GM12892 (cell line): ENCODE measurements at places on chromosomes 2 and 18.

GRCh38 chr2:157897106-157897971 lies 21.2 kb upstream of the ACVR1 start:
- no peak for DNase-seq

DNA sequence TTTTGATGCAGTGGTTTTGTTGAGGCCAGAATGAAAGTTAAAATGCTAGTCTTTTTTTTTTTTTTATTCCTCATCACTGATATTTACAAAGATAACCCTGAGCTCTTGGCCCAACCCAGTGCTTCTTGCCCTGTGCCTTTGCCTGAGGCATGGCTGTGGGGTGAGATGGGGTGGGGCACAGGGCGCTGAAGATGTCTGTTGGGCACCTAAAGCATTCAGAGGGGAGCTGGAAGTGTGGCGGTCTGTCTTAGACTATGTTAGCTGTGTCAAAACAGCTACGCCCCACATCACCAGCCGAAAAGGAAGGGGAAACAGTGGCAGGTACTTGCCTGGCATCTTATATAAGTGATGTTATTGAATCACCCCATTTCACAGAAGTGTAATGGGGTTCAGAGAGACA lies 20.7 kb downstream of the TOGARAM2 start:
- DNase-seq = no peak

DNA sequence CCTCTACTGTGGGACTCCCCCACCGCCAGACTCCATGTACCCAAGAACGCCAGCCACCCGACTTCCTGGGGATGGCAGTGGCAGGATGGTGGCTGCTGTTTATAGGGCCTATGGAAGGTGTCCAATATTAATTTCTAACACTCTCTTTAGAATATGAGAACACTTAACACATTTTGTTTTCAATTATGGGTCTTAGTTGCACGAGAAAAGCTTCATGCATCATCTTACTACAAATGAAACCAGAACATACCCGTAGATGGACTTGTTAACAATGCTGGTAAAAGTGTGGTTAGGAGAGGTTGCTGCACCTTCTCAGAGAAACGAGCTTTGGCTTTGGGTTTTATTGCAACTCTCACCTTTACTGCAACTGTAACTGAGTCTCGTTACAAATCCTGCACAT lies 335.6 kb upstream of the ID2 start:
- no peak for DNase-seq

- DNase-seq = no peak
Observed at GRCh38 chr2:43540021-43540779, 55.6 kb downstream of the THADA start.

DNA sequence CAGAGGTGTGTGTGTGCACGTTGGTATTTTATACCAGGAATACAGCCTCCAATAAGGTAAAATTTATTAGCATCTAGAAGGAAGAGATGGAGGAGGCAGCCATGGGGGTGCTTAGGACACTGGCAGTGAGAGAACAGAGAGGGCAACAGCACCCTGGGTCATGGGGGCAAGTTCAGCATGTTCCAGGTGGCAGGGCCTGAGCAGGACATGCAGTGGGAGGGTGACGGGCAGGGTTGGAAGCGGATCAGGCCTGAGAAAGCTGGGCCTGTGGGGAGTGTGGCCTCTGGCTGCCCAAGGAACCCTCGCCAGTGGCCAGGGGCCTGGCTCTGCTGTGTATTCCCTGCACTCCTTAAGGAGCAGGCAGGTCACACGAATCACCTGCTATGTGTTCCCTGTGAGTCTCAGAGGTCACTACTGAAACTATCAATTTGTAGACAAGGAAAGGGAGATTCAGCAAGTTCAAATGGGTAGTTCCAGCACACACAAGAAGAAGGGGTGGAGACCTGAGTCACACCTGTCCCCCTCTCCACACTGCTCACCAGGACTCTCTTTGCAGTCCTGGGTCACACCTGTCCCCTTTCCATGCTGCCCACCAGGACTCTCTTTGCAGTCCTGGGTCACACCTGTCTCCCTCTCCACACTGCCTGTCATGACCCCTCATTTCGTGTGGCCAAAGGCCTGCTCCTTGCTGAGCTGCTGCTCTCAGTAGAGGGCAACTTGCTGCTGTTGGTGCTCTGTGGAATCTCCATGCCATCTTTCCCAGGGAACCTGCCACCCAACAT lies 463.9 kb upstream of the HS6ST1 start:
- DNase-seq = no peak

DNA sequence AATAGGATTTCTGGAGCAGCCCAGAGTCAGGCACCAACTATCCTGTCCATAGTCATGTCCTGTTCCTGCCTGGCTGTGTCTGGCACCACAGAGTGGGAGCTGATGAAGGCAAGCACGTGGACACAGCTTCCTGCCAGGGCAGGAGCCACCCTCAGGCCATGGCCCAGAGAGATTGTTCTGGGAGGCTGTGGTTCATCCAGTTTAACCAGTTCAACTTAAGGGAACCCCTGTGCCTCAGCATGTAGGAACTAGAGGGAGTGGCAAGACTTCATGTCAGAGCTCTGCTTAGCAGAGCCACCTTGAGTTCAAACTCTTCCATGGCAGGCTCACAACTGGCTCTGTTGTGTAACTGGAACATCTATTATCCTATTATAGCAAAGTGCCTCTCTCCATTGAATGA lies 73.2 kb upstream of the NCKAP5 start:
- DNase-seq = no peak

DNA sequence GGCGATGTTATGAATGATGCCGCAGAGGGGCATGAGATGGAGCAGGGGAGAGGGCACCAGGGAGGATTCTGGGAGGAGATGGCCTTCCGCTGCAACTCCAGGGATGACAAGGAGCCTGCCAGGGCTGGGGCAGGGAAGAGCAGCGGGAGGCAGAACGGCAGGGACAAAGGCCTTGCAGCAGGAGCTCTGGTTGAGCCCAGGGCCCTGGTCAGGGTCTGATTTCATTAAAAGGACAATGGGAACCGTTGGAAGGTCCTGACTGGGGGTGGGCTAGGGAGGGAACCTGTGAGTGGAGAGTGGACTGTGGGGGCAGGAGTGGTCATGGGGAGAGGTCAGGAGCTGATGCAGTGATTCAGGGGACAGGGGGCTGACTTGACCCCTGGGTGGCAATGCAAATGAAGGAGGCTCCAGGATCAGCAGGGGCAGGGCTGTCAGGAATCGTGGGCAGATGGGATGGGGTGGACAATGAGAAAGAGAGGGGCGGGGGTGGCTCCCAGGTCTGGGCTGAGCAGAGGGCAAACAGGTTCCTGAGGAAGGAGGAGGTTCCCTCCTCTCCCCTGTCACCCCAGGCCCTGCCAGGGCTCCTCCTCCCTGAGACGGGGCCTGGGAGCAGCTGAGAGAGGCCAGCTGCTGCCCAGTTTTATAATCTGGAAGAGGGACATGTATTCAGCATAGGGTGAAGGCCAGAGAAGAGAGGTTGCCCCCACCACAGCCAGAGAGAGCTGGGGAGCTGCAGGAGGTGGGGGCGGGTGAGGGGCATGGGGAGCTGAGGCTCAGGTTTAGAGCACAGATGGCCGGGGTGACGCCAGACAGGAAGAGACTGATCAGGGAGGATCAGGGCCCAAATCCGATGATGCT lies 7.3 kb upstream of the DUSP2 start:
- DNase-seq = no peak

DNA sequence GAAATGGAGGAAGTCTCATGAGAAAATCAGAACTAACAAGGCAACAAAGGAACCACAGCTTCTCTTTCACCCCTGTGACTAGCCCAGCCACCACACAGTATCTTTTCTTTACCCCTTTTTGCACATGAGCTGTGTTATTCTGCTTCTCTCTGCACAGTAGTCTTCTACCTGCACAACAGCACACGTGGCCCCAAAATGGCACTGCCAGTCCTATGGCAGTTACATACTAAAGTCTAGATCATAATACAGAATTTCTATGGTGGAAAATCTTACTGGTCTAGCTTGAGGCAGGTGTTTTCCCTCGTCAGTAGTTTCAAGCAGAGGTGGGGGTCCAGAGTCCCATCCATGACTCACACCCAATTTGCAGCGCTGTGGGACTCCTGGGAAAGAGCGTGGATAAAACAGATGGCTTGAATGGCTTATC lies 177.7 kb downstream of the DIS3L2 start:
- no peak for DNase-seq

- no peak for DNase-seq
Observed at GRCh38 chr18:70469916-70470315, 181.1 kb downstream of the SOCS6 start.

GRCh38 chr2:233247744-233248143 lies 3.7 kb upstream of the ATG16L1 start:
- DNase-seq = no peak

GRCh38 chr2:74695663-74696062 lies 41.6 kb downstream of the SEMA4F start:
- no peak for DNase-seq

DNA sequence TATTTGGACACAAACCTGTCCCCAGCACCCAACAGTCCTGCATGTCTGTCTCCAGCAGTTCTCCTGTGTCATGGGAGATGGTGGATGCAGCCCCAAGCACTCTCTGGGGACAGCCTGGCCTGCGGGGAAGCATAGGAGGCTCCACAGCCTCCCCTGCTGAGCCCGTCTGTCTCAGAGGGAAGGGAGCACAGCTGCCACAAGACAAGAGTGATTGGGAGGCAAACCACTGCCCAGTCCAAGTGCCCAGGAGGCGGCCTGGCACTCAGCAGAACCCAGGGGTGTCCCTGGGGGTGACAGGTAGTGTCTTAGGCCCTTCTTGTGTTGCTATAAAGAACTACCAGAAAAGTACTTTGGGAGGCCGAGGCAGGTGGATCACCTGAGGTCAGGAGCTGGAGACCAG lies 211.2 kb upstream of the MYT1L start:
- no peak for DNase-seq

GRCh38 chr2:191696001-191696400 lies 18.1 kb downstream of the NABP1 start:
- no peak for DNase-seq

DNA sequence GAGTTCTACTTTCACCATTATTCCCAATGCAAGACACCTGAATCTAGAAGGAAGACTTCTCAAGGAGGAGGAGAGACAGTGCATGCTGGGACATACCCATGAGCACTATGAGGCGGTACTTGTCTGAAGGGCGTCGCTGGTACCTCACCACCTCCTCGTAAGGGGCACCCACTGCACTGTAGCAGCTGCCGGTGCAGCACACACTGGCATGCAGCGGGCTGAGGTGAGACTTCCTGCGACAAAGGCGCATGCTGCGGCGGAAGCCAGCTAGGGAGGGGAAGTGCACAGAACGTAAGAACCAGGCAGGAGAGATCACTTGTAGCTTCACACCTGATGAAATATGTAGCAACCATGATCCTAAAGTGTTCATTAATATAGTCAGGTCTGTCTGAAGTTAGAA lies 12.8 kb upstream of the TMEM237 start:
- DNase-seq = no peak

DNA sequence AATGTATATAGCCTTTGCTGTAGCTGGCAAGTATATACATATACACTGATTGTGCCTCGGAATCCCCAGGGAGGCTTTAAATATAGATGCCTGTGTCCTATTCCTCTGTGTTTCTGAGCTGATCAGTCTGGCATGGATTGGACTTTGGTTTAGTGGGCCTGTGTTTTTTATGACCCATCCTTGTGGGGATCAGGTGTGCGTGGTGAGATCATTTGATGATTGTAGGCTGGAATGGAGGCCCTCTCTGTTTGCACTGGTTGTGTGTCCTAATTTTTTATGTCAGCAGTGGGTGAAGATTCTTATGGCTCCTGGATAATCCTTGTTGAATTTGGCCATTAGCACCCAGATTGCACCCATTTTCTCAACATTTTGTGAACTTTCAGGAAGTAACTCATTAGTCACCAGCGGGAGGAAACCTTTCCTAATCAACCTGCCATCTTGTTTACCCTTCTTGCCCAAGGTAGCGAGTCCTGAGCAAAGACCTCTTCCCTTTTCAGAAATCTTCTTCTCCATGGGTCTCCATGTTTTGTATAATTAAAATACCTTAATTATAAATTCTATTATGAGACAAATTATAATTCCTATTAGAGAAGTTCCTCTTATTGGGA lies 75.8 kb downstream of the UGGT1 start:
- no peak for DNase-seq

DNA sequence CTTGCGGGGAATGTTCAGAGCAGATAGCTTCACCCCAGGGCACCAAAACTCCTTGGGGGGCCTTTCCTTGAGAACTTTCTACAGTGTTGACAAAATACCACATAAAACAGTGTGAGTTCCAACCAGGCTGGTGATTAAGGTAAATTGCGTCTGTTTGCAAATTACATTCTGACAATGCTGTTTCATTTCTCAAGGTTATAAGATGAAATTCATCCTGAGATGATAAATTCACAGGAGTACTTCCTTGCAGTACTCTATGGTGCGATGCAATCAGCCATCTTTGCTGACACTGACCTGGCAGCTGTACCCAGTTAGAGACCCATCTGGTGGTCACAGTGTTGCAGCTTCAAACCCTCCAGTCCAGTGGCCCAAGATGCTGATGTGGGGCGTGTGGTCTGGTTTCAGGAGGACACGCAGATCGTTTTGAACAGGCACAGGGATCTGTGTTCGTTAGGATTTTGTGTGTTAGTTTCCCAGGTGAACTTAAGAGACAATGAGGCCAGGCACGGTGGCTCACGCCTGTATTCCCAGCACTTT lies 99.5 kb upstream of the SLC66A3 start:
- DNase-seq = no peak

DNA sequence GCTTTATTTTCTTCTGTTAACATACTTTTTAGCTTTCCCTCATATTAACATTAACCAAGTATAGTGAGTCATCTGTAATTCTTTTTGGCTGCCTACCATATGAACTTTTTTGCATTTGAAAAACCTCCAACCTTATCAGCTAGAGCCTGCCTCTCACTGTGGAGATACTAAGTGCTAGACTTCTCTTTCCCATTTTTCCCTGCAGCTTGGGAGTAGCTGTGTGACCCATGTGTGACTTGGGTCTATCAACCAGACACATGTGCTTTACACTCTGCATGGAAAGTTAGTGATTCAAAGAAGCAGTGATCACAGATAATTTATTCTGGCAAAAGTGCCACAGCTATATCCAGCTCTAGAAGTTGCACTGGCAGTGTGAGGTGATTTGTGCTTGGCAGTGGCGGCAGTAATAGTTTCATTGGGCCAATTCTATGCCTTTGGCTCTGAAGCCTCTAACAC lies 36.3 kb downstream of the PREPL start:
- no peak for DNase-seq

DNA sequence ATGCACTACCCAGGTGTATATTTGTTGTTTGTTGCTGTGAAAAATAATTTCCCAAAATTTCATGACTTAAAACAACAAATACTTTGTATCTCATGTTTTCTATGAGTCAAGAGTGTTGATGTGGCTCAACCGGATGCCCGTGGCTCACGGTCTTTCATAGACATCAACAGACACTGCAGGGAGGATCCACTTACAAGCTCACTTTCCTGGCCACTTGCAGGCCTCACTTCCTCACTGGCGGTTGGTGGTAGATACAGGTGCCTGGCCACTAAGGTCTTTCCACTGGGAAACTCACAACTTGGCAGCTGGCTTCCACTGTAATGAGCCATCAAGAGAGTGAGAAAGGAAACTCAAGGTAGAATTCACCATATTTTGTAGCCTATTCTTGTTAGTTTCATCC lies 662.9 kb downstream of the IRS1 start:
- no peak for DNase-seq

GRCh38 chr2:240388471-240389301 lies 46.8 kb upstream of the GPC1 start:
- DNase-seq = no peak

GRCh38 chr2:149625271-149625670 lies 37.7 kb upstream of the MMADHC start:
- no peak for DNase-seq

GRCh38 chr18:5462227-5462626 lies 81.6 kb downstream of the EPB41L3 start:
- DNase-seq = no peak
